Urinary bladder (tissue), 4 donors: ENCODE measurements at places on chromosomes 6 and 20. TPM values are rescaled to one million over a fixed set of nuclear protein-coding genes. Genes with fewer than 3 reads are reported as not detected.

The FAM217A gene
- not detected for polyA plus RNA-seq

The PRSS35 gene
- polyA plus RNA-seq: 1.3 TPM

DNA sequence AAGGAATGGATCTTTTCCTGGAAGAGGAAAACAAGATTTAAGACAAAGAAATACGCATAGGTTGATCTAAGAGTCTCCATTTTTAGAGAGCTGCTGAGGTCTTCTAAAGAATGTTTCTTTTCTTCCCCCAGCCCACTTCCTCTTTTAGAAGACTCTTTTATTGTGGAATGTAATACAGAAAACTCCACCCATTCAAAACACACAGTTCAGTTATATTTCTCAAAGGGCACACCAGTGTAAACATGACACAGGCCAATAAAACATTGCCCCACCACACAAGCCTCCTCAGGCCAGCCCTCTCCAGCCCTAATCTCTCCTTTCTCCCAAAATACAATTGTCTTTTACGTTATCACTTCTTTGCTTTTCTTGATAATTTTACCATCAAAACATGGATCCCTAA lies 42.8 kb downstream of the SLC35B3 start:
- no peak for DNase-seq

DNA sequence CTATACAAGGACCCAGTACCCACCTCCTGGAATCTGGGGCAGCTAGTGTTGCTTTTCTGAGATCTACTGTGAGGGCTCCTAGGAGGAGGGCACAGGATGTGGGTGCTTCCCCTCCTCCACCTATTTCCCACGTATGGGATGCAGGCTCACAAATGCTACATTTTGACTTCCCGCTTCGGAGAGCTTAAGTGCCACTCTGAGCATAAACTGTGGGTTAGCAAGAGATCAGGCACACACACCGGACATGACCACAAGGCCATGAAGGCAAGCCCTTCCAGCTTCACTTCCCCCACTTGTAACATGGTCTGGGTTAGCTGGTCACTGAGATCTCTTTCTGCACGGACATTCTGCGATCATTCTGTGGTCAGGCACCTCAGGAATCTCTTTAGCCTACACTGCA lies 15.7 kb upstream of the TGM3 start:
- no peak for DNase-seq

DNA sequence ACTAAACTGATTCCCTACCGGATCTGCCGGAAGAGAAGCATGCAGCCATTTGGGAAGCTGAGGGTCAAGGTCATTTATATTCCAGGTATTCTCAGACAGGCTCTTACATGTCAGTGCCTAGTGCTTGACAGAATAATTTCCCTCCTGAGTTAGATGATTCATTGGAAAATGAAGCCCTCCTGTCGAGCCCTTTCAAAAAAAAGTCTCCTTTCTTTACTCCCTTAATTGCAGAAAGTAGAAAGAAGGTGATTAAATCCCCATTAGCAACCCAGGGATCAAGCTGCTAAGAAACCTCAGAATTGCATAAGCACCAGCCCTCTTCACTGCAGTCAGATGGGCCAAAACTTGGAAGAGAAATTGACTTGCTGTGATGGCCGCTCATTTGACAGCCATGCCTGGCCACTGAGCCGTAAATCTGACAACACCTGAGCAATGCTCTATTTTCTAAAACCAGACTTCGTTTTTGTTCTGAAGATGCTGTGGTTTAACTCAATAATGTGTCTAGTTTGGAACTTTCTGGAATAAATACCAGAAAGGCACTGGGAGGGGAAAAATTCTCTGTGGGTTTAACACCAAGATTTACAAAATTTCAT lies 61.0 kb upstream of the ARMH2 start:
- no peak for DNase-seq

DNA sequence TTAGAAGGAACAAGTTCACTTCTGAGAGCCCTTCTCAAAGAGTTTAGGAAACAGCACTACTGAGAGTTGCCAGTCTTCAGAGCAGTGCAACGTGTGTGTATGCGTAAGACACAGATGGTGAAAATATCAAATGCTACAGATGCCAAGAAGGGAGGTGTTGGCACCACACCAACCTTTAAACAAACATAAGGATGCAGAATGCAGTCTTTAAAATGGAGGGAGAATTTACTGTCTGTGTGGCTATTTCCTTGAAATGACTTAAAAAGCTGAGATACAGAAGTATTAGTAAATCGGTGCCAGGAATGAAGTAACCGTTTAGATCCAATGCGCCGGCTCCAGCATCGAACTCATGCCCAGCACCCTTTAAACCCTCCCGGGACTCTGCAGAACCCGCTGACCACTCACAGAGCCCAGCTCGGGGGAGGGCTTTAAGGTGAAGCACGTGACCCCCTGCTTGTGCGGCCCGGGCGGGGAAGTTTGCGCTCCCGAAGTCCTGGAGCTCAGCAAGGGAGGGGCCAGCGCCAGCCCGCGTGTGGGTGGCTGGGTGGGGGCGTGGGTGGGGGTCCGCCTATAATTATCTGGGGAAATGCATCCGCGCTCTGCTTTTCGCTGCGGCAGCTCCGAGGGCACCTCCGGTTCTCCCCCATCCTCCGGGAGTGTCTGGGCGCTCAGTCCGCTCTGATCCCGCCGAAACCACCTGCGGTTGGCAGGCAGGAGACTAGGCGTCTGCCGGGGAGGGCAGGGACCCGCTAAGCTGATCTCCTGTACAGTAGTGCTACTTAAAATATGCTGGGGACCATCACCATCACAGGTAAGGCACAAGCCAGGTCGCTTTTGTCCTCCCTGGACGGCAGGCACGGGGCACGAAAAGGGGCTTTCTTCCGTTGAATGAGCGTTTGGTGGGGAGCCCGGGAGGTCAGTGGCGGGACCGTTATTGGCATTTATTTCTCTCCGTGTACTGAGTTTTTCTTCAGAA lies 66.0 kb downstream of the ZBTB2 start:
- no peak for DNase-seq

DNA sequence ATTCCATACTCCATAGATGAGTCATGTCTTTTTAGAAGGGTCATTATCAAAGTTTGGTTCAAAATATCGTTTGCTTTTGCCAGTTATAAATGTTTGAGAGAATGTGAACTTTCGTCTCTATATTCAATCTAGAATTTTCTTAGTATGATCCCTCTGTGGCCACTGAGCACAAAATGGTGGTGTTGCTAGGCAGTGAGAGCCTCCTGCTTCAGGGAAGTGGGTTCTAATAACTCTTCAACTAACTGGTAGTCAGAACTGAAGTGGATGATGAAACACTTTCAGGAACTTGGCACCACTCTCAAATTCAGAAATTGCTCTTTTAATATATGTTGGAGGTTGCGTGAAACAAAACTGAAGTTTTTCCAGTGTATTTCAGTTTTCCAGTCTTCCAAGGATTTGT lies 125.0 kb upstream of the DOK5 start:
- no peak for DNase-seq

DNA sequence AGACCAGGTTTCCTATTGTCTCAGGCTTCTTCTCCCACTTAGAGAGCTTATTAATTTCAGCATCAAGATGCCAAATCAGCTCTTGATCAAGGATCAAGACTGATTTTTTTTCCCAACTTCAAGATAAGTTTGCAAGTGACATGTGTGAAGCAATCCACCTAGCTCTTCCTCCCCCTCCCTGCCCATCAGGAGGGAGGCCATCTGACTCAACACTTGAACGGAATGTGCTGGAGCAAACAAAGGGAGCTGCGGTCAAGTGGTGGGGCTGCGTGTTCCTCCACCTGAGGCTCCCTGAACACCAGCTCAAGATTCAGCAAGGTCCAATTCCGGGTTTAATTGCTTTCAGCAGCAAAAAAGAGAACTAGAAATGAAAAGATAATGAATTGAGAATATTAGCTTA lies 38.7 kb downstream of the TTI1 start:
- DNase-seq: no peak

GRCh38 chr20:58059260-58059544 lies 169.3 kb downstream of the ANKRD60 start:
- no peak for DNase-seq
